ENCODE measurements at places on chromosomes 13 and 19.

DNA sequence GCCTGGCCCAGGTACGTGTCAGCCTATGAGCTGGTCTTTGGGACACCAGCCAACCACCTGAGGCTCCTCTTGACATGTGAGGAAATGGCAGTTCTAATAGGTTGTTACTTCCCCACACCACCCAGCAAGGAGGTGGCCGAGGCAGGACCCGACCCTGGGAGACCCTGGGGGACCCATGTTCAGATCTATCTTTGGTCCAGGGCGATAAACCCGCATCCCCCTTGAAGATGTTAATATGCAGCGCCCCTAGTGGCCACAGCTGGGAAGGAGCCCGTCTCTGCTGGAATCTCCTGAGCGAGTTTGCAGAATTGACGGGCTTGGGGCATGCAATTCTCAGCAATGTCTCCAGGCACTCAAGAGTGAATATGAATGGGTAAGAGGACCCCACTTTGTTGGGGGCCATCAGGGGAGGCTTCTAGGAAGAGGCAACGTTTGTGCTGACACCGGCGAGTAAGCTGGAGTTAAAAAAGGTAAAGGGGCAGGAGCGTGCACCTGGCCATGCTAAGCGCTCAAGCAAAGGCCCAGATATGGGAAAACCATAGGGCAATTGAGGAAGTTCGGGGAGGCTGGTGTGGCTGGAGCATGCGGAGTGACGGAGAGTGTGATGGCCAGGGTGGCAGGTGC, 1.5 kb upstream of the MYO1F start:
- peak overlapping the region; percentile 43 for H3K27ac ChIP-seq
- peaks cover 2% of the 10 kb centered on the region for H3K27me3 ChIP-seq
- DNase-seq = peak; percentile 83
- H3K4me3 ChIP-seq = peak overlapping the region; percentile 56

DNA sequence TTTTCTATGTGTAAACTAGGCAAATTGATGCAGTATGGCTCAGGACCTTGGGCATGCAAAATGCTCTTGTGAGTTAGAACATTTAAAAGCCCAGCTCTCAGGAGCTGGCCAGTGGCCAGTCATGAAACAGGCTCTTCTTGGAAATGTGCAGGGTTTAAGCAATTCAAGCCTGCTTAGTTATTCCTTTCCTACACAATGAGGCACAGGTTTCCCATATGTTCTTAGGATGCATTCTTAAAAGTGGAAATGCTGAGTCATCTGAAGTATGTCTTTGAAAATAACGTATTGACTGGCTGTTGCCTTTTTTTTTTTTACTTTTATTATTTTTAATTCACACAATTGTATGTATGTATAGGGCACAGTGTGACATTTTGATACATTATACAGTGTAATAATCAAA, 300.7 kb downstream of the SLC7A1 start:
- no peaks in the 10 kb centered on the region for H3K36me3 ChIP-seq
- H3K27ac ChIP-seq = no peak overlapping the region
- DNase-seq = no peak
- no peaks in the 10 kb centered on the region for H3K27me3 ChIP-seq
- no peak overlapping the region for H3K4me3 ChIP-seq

DNA sequence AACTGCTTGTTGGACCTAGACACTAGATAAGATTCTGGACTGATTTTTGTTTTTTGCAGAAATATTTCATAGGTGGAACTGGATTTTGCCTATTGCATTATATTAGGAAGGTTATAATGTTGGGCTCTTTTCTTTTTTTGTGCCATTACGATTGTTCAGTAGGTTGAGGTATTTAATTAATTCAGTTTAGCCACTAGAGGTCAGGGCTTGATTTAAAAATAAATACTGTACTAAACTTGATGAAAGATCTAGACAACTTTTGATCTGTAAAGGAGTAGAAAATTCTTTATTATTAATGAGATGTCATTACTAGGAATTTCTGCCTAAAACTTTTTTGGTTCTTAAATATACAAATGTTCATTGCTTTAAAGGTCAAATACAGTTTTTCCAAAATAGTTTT, 15.2 kb upstream of the SUPT20H start:
- DNase-seq = no peak
- no peak overlapping the region for H3K27ac ChIP-seq
- no peaks in the 10 kb centered on the region for H3K4me1 ChIP-seq
- H3K4me3 ChIP-seq = no peak overlapping the region
- no peaks in the 10 kb centered on the region for H3K36me3 ChIP-seq
- peaks cover 2% of the 10 kb centered on the region for H3K27me3 ChIP-seq

DNA sequence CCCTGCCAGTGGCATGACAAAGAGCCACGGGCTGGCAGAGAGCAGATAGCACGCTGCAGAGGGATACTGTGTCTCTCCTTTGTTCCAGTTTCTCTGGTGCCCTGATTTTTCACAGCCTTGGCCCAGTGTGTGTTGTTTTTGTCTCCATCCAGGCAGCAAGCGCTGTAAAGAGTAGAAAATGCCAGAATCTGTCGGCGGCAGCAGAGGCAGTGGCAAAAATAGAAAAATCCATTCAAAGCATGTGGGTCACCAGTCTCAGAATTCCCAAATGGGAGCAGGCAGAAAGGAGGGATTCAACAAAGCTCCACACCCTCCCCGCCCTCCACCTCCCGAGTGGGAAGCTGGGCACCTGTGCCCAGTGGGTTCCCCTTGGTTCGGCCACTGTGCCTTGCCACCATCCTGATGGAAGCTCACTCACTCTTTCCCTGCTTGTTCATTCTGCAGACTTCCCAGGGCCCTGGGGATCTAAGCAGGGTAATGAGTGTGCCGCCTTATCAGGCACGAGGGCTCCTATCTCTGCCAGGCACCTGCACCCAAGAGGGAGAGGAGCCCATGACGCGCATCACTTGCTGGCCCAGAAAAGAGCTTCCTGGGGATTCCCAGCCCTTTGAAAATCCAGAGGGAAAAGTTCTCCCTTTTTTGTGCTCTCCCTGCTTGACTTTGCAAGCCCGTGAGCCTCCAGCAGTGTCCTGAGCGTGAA, 416.9 kb downstream of the IRS2 start:
- no peak for DNase-seq
- no peak overlapping the region for H3K27ac ChIP-seq
- no peaks in the 10 kb centered on the region for H3K36me3 ChIP-seq
- no peaks in the 10 kb centered on the region for H3K27me3 ChIP-seq
- no peaks in the 10 kb centered on the region for H3K4me1 ChIP-seq

DNA sequence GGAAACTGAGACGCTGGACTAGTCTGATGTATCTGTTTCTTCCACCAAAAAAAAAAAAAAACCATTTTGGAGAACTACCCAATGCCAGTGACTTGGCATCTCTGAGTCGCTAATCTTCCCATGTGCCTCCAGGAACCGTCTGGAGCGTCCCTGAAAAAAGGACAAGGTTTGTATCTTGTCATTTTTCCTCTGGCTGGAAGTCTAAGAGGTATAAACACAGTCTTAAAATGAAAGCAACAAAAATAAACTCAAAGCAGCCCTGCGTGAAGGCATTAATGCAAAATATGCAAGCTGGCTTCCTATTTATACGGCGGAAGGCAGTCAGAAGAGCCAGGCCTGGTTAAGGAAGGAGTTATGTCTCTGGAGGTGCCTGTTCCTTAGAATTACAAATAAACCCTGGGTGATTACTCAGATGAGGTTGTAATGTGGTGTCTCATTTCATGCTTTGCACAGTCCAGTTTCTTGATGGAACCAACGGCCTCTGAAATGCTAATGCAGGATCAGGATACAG, 20.3 kb downstream of the ACTN4 start:
- peaks cover 59% of the 10 kb centered on the region for H3K4me1 ChIP-seq
- no peak overlapping the region for H3K4me3 ChIP-seq
- H3K27me3 ChIP-seq = no peaks in the 10 kb centered on the region

DNA sequence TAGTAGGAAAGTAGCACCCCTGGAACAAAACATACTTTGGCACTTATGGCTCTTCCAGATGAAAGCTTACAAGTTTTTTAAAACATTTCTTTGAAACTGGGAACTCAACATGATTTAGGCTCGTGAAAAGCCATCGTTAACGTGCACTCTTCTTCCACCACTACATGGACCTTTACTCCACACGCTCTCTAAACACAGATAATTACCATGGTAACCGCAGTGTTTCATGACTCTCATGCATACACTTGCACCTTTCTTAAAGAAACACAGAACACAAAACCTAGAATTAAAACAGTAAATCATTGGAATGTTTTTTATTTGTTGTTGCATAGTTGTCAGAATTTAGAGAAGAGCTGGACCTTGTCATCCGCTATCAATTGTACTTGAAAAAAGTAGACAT, 154.3 kb downstream of the FGF9 start:
- H3K4me1 ChIP-seq = peaks cover 3% of the 10 kb centered on the region
- H3K27ac ChIP-seq = no peak overlapping the region
- H3K36me3 ChIP-seq = peaks cover 1% of the 10 kb centered on the region
- H3K27me3 ChIP-seq = peaks cover 3% of the 10 kb centered on the region

DNA sequence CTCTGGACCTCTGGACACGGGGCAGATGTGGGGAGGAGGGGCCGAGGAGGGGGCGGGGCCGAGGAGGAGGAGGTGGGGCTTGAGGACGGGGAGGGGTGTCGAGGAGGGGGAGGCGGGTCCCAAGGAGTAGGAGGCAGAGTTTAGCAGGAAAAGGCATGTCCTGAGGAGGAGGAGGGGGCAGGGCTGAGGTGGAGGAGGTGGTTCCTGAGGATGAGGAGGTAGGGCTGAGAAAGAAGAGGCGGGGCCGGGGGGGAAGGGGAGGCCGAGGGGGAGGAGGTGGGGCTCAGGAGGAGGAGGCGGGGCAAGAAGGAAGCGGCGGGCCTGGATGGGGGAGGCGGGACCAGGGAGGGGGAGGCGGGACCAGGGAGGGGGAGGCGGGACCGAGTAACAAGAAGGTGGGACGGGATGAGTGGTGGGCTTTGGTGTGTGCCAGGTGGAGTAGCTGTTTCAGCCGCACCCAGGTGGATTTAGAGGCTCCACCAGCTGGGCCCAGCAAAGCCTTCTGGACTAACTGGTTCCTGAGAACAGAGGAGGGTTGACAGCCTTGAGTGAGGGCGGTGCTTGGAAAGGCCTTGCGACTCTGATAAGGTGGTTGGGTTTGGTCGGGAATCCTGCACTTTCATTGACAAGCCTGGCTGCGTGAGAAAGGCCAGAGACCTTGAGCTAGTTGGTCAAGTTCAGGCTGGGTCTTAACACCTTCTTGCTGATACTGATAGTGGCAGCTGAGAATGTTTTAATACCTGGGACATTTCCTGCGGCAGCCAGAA, 7.7 kb downstream of the TECR start:
- peaks cover 4% of the 10 kb centered on the region for H3K4me1 ChIP-seq
- peaks cover 9% of the 10 kb centered on the region for H3K36me3 ChIP-seq
- no peak overlapping the region for H3K27ac ChIP-seq
- no peak for DNase-seq

- peaks cover 39% of the 10 kb centered on the region for H3K4me1 ChIP-seq
- no peaks in the 10 kb centered on the region for H3K27me3 ChIP-seq
- H3K36me3 ChIP-seq = peaks cover 14% of the 10 kb centered on the region
- peak overlapping the region; percentile 96 for H3K27ac ChIP-seq
- H3K4me3 ChIP-seq = peak overlapping the region; percentile 95
- DNase-seq = peak; percentile 61
These were observed 35.6 kb upstream of the NANOS3 start for GRCh38 chr19:13841086-13841961.
